ENCODE measurements at places on chromosomes 3 and 15.

- no peak for DNase-seq
Measured at GRCh38 chr15:29324746-29325145, 55.1 kb upstream of the NSMCE3 start.

DNA sequence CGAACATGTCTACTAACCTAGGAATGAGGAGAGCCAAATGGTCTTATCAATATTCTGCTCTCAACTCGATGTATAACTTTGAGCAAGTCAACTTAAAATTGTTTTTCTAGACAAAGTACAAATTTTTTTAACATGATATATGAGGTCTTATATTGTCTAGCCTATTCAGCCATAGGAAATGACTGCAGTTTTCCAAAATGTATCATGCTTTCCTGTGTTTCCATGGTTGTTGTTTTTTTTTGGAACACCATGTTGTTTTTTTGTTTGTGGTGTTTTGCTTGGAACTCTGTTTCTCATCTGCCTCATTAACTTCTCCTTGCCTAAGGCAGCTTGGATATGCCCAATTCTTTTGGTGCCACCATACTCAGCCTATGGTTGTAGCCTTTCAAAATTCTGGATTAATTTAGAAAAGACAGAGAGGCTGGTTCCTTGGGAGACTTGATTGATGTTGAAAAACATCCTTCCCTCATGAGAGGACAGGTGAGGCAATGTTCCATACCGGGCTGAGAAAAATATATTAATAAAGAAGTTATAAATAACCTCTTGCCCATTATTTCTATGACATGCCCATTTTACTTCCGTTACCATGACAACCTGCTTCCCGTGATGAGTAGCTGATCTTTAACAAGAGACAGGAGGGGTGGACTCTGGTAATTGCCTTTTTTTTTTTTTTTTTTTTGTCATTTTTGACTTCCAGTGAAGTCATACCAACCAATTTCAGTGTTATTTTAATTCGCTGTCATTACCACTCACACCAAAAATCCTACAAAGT lies 687.9 kb upstream of the GRM7 start:
- DNase-seq, result no peak

GRCh38 chr3:120093119-120093910 lies 932 bp downstream of the GSK3B start:
- DNase-seq, result no peak

- no peak for DNase-seq
Measured at GRCh38 chr15:31079519-31079918, 22.0 kb downstream of the TRPM1 start.

DNA sequence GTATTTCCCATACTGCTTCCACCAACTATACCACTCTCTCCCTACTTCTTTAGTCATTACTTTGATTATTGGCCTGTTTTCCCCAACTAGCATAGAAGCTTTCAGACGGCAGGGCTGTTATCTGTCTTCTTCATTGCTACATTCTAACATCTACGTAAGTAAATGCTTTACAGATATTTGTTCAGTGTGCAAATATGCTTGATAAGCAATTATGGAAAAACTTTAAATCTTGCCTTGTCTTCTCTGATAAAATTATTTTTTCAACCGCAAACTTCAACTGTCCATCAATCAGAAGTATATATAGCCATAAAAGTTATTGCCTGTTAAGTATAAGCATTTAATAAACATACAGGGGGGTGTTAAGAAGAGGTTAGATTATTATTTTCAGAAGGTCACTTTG lies 35.7 kb downstream of the ZDHHC23 start:
- DNase-seq, result no peak

DNA sequence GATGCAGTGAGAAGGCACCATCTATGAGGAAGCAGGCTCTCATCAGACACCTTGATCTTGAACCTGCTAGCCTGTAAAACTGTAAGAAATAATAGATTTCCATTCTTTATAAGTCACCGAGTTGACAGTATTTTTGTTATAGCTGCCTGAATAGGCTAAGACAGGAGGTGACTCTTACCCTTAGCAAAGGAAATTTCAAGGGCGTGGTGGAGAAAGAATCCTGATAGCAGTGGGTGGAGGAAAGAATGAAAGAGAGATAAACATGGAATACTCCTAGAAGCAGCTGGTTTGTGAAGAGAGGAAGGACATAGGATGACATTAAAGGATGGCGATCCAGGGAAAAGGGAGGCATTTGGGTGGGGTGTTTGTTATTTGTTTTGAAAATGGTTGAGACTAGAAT lies 41.4 kb downstream of the SIDT1 start:
- DNase-seq, result no peak

- no peak for DNase-seq
Measured at GRCh38 chr3:139597947-139598346, 58.4 kb upstream of the RBP1 start.

All from COR-L47 (cell line).